ENCODE measurements at places on chromosomes 16 and 17. TPM values are rescaled to one million over a fixed set of nuclear protein-coding genes. Genes with fewer than 3 reads are reported as not detected.

- no peak for DNase-seq
Measured at GRCh38 chr16:31477220-31478216, 5.4 kb upstream of the SLC5A2 start.

CD2BP2 gene
- total RNA-seq: 55.6 TPM

DNA sequence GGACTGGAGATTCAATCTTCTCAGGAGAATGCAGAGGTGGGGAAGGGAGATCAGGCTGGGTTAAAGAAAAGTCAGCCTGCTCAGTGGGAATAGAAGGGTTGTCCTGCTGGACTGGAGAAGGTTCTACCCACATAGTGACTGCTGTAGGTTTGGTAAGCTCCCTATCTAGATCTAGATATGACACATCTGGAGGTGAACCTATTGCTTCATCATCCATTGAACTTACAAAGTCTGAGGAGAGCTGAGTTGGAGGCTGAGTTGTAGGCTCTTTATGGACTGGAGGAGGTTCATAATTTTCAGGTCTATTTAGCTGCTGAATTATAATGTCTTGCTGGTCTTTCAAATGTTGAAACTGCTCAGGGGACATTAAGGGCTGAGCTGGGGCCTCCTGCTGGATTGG, 46.0 kb upstream of the NF1 start:
- DNase-seq: no peak

DNA sequence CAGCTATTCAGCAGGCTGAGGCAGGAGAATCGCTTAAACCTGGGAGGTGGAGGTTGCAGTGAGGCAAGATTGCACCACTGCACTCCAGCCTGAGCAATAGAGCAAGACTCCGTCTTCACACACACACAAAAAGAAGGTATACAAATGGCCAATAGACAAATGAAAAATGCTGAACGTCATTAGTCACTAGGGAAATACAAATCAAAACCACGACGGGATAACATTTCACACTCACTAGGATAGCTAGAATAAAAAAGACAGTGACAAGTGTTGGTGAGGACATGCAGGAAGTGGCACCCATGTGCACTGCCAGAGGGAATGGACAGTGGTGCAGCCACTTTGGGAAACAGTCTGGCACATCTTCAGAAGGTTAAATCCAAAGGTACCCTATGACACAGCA, 172.9 kb downstream of the FTO start:
- DNase-seq: no peak

GRCh38 chr16:53176434-53176833, 121.6 kb downstream of the CHD9 start:
- no peak for DNase-seq

FBXL19 gene
- 29.5 TPM for total RNA-seq

CBFA2T3 gene
- total RNA-seq: 0.05 TPM

SRL gene
- total RNA-seq: 0.10 TPM

ASGR2 gene
- total RNA-seq: not detected

Measured in glomerular endothelial cell (primary cell).